Esophagus squamous epithelium (tissue), 5 donors: ENCODE measurements at places on chromosomes 6 and 20.

DNA sequence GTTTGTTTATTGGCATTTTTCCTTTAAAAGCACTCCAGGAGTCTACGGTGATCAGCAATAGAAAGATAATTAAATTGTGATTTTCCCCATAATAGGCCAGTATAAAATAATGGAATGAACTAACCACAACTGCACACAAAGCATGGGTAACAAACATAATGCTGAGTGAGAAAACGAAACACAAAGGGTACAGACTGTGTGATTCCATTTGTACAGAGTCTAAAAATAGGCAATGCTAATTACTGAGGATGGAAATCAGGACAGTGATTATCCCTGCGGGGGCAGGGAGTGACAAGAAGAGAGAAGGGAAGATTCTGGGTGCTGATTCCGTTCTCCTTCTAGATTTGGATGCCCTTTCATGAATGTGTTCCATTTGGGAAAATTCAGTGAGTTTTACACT, 478.1 kb downstream of the PREX1 start:
- DNase-seq, result no peak

- DNase-seq, result no peak
Observed at GRCh38 chr6:74651948-74652842, 553.7 kb downstream of the COL12A1 start.

DNA sequence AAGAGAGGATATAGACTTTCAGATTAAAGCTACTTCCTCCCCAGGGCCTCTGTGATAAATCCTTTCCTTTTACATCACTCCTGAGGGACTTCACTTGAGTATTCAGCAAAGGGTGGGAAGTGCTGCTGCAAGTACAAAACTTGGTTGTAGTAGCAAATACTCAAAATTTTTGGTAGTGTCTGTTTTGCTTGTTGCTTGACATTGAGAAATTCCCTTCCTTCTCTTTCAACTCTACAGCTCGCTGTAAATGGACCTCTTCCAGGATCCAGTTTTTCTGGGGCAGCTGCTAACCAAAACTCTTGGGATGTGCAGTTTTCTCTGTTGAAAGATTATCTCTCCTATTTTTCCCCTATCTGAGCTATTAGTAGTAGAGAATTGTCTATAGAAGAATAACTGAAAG, 472.0 kb downstream of the CD109 start:
- DNase-seq, result no peak

- DNase-seq, result no peak
Observed at GRCh38 chr6:15916581-15916980, 212.3 kb upstream of the MYLIP start.

DNA sequence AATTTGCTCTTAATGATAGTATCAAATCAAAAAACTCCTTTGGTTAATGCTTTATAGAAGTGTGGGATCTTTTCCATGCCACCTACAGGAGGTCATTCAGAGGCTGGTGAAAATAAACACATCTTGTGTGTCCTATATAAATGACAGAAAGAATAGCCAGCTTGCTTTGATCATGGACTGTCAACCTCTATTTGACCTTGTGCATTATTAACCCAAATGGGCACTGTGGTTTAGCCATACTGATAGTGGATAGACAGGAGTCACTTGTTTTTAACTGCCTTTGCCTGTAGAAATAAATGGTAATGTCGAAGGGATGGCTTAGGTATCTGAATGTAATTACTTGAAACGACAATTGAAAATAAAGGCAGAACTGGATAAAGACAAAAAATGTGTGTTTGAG, 123.8 kb downstream of the CDKAL1 start:
- DNase-seq, result no peak

GRCh38 chr6:25844518-25844917, 12.7 kb upstream of the SLC17A1 start:
- no peak for DNase-seq

DNA sequence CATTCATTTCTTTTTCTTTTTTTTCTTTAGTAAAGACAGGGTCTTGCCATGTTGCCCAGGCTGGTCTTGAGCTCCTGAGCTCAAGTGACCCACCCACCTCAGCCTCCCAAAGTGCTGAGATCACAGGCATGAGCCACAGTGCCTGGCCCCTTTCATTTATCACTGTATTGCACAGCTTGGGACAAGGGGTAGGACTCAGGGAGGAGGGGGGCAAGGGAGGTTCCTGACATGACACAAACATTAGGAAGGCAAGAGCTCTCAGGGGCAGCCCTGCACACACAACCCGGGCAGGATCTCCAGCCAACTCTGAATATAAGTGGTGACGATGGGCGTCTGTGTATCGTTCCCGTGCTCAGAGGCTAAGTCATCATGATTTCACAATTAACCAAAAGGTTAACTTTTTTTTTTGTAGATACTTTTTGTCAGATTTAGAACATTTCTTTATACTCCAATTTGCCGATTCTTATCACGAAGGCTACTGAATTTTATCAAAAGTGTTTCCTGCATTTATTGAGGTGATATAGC, 19.9 kb downstream of the SLC2A4RG start:
- no peak for DNase-seq

DNA sequence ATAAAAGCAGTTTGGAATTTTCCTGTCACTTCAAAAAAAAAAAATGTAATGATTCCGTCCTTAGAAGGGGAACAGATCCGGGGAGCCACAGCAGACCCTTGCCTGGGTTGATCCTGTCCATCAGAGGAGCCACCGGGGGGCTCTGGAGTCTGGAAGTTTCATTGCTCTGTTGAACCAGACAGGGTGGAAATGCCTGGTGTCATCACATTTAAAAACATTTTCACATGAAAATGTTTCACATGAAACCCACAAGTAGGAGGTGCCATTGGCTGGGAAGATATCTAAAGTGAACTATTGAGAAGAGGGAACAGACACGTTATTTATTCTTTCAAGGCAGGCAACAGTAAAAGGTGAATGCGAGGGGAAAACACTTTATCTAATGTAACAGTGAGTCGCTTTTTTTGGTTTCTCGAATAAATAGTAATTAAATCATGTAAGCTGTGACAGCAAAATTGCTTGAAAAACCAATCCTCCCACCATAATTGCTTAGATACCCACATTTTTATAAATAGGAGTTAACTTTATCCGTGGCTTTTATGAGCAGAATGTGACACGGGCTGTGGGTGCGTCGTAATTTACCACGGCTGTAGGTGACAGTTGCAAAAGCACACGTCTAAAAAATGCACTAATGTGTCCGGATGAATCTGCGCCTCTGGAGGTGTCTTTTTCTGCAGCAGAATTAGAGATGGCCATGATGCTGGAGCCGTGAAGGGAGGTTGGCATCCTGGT, 323.4 kb downstream of the TAF4 start:
- DNase-seq, result no peak

- no peak for DNase-seq
Observed at GRCh38 chr6:157761926-157762325, 61.1 kb upstream of the SNX9 start.

GRCh38 chr6:119445666-119446065, 96.1 kb upstream of the MAN1A1 start:
- DNase-seq, result no peak

DNA sequence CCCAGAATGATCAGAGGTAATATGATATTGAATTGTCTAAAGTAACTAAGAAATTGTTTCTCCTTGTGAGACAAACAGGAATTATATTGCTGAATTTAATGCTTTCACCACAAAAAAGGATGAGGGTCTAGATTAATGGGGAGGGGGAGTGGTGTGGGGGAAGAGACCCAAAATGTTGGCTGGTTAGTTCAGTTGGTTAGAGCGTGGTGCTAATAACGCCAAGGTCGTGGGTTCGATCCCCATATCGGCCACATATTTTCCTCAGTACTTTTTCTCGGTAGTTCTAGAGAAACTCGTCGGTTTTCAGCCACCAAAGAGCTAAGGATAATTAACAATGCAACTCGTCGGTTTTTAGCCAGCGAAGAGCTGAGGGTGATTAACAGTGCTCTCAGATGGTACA, 26.3 kb downstream of the PRSS16 start:
- no peak for DNase-seq

DNA sequence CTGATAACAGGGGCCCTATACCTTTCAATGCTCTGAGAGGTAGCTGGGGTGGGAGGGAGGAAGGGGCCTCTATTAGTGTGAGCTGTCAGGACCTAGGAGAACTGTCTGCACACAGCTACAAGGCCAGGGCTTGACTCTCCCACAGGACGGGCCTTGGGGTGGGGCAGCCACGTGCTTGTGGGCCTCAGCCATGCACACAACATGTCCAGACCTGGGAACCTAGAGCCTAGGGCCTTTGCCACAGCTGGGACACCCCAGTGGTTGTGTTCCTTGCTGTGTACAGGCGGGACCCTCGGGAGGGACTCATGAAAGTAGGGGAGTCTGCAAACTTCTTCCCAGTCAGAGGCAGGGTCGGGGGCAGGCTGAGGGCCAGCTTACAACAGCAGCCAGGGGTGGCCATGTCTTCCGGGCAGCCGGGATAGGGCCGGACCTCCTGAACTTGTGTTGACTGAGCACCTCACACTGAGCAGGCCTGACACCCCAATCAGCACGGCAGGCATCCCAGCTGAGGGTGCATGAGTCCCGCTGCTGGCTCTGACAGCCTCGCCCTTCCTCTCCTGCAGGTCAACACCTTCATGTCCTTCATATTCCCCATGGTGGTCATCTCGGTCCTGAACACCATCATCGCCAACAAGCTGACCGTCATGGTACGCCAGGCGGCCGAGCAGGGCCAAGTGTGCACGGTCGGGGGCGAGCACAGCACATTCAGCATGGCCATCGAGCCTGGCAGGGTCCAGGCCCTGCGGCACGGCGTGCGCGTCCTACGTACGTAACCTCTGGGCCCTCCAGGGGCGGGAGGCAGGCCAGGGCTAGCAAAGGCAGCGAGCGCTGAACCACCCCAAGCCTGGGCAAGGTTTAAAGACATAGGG, 41.9 kb upstream of the MRGBP start:
- DNase-seq, result no peak

DNA sequence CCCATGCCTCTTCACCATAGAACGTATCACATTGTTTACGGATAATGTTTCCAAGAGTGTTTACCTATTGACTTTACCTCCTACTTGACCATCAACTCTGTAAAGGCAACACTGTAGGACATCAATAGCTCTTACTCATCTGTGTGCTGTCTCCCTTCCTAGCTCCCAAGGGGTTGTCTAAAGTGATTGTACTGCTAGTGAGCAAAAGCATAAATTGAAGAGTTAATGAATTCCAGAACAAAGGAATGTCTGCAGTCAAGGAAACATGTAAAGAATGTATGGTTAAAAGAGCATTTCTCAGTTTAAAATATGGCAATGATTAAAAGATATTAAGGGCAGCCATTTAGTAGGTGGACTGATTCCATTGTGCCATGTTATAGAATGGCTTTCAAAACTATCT, 985.4 kb downstream of the TBC1D32 start:
- DNase-seq, result no peak

DNA sequence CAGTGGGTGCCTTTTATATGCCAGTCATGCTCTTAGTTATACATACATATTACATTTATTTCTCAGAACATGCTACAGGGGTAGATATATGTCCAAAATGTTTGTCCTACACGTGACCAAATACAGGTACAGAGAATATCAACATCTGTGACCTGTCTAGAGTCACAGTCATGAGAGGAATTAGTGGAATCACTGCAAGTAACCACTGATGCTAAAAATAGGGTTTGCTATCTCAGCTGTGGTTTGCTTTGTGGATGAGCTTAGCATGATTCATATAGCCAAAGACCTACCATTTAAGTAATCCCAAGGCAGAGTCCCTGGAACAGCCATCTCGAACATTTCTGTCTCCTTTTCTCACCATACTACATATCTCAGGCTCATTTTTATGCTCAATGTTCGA, 32.3 kb downstream of the GSTA3 start:
- DNase-seq, result no peak

DNA sequence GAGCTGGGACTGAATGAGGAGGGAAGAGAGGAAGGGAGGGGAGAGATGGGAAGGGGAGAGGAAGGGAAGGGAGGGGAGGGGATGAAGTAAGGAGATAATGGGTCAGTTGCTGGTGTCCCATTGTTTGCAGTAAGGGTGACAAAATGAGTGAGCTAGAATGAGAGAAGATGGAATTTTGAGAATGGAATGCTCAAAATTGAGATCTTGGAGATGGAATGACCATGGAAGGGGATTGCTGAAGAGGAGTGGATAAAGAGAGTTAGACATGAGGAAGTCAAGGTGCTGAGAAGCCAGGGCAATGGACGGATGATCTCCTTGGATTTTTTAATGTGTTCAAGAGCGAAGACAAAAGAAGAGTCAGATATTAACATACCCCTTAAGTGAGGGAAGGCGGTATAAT, 80.5 kb upstream of the SSTR4 start:
- DNase-seq, result no peak
